Anterior cingulate cortex (tissue), 58 donors: ENCODE measurements at places on chromosomes 1 and 21.

DNA sequence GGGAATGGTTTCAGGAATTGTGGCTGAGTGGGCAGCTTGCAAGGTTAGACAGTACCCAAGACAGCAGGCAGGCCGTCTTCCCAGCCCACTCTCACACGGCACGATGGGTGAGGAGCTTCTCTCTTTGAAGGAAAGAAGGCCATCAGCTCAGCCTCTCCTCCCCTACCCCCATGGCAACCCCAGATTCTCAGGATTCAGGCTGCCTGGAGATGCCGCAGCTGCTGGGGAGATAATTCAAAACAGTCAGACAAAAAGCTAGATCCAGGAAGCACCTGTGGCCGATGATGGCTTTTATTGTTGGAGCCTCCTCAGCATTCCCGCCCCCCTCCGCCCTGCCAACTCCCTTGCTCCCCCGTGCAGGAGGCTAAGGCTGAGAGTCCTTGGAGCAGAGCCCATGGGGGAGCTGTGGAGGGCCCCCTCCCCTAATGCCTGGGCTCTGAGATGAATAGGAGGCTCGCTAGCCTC lies 220.5 kb downstream of the TRABD2B start:
- DNase-seq = no peak

DNA sequence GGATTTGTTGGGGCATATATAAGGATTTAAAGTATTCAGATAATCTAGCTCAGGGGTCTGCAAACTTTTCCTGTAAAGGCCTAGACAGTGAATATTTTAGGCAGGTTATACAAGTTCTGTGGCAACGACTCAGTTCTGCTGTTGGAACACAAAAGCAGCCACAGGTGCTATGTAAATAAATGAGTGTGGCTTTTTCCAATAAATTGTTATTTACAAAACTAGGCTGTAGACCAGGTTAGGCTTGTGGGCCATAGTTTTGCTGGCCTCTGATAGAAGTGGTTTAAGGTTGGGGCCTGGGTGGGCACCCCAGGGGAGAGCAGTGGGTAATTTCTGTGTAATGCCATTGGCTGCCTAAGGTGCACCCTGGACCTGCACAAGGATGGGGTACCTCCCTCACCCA lies 16.9 kb upstream of the IGFN1 start:
- DNase-seq = no peak

DNA sequence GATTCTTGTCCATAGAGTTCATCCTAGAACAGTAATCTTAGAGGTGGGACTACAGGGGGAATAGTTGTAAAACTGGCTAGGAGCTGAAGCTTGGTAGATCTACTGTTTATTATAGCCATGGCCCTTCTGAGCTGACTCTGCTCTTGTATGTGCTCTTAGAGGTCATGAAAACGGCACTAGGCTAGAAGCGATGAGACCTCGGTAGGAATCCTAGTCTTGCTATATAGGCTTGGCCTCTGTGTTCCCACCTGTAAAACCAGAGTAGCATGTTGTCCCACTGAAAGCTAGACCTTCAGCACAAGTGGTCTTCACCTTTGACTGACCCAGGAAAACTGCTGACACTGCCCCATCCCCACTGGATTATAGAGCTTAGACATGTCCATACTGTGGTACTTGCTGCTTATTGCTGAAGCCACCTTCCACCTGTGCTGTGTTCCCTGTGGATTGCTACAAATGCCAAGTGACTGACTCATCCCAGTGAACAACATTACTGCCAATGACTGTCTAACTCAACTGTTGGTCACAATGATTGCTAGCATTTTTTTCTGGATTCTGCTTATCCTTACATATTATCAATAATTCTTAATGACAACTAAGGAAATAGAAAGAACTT lies 23.0 kb upstream of the PIGC start:
- no peak for DNase-seq

DNA sequence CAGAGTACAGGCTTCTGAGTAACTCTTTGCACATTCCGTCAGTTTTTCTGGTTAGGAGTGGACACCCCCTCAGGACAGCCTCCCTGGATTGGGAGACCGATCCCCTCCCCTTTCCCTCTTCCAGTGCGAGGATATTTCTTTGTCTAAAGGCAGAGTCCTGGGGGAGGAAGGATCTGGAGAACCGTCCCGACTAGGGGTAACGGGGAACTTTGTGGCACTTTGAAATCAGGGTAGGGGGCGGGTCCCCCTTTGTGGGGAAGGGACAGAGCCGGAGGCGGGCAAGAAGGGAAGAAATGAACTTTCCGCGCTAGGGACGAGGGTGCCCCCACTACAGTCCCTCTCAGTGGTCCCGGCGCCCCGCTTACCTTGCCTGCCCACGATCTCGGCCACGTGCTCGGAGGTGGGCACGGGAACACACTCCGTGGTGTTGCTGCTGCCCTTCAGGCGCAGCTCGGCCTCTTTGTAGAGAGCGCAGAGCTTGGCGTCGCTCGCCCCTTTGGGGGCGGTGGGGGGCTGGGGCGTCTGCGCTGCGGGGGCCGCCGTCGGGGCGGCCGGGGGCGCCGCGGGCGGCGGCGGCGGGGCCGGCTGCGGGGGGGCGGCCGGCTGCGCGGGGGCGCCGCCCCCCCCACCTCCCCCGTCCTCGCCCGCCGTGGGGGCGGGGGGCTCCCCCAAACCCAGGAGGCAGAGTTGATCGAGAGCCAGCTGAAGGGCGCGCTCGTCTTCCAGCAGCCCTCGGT lies 917 bp downstream of the MEX3A start:
- DNase-seq = no peak

- DNase-seq = no peak
These were observed 38.9 kb downstream of the PLPP3 start for GRCh38 chr1:56540467-56540866.

- no peak for DNase-seq
These were observed 184.3 kb upstream of the CACYBP start for GRCh38 chr1:174815474-174815908.

- DNase-seq = no peak
These were observed 39.8 kb downstream of the RIMS3 start for GRCh38 chr1:40625476-40626382.

GRCh38 chr1:242219905-242220304 lies 221.0 kb upstream of the MAP1LC3C start:
- DNase-seq = no peak

GRCh38 chr1:83588140-83588539 lies 410.8 kb downstream of the TTLL7 start:
- DNase-seq = no peak

DNA sequence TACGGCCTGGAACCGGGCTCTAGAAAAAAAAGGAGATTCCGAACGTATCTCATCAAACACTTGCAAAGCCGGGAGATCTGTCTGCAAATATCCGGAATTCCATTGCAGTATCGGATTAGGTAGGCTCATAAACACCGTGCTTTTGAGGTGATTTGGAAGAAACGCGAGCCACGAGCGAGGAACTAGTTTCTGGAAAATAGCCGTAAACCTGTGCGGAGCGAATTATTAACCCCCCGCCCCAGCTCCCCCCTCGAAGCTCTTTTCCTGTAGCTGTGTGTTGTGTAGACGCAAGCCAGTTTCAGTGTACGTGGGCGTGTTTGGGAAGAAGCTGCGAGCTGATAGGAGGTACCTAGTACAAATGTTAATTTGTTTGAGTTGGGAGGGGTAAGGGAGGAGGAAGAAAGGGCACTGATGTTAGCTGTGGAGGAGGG lies 1.1 kb downstream of the RALGPS2 start:
- peak; percentile 42 for DNase-seq

- no peak for DNase-seq
These were observed at the start of gene HSPG2 for GRCh38 chr1:21937034-21937371. Gene HSPG2, minus strand, starts transcription at chr1:21937310. Its CDS starts 93 bp downstream, at chr1:21937217.

- no peak for DNase-seq
These were observed 71.9 kb upstream of the CXADR start for GRCh38 chr21:17440969-17441368.

- DNase-seq = no peak
These were observed 336.0 kb downstream of the NUF2 start for GRCh38 chr1:163657719-163658118.

GRCh38 chr1:11930571-11931445 lies 3.7 kb upstream of the PLOD1 start:
- no peak for DNase-seq

DNA sequence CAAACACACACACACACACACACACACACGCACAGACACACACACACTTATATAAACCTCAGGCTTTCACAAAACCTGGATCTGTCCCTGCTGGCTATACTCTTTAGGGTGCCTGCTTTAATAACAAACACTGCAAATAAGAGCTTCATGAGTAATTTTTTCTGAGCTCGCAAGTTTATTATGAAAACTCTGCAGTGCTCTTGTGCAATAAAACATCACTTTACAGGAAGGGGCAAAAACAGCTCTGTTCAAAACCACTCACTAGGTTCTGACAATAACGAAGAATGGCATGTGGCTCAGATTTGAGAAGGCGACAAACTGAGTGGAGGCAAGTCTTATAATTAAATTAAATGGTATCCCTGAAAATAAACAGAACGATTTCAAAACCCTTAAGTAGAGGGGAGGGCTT lies 42.6 kb upstream of the CTPS1 start:
- DNase-seq = no peak

GRCh38 chr1:1781526-1781903 lies 3.2 kb upstream of the NADK start:
- DNase-seq = no peak

DNA sequence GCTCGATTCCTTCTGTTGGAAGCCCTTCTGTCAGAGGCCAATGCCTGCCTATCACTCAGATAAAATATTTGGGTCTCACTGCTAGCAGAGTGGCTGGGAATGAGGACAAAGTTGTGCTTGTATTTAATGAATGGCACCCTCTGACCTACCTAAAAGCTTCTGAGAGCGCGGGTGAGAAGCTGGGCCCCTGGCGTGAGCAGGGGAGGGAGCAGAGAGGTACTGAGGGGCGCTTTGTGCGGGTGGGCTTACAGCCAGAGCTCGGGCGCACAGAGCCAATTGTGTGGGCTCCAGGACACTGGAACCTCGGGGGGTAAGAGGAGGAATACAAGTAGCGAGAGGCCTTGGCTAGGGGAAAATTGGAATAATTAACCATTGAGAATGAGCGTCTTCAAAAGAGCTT lies 32.3 kb downstream of the PCAT6 start:
- DNase-seq = no peak

GRCh38 chr1:228234921-228235320 lies 27.1 kb downstream of the OBSCN start:
- DNase-seq = no peak

- no peak for DNase-seq
These were observed 153.2 kb downstream of the TRABD2B start for GRCh38 chr1:47843781-47844557.

GRCh38 chr1:86105533-86105866 lies 51.1 kb downstream of the COL24A1 start:
- DNase-seq = no peak

GRCh38 chr1:244067893-244068292 lies 16.8 kb downstream of the ZBTB18 start:
- no peak for DNase-seq

DNA sequence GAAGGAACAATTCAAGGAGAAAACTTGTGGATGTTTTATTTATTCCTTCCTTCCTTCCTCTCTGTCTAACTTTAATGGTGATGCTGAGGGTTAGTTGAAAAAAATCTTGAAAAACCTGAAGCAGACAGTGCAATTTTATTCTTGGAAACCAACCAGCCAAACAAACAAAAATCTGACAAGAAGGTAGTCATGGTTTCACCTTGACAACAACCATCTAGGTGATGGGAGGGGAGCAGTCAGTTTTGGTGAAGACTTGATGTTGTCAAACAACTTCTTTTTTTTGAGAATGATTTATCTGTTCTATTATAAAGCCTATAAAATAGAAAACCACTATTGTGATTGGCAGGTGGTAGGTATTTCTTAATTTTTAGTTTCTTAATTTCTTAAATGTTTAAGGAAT lies 92.4 kb upstream of the GPR88 start:
- no peak for DNase-seq

GRCh38 chr1:188240772-188241406 lies 1412.1 kb downstream of the PLA2G4A start:
- DNase-seq = no peak

- no peak for DNase-seq
These were observed 62.9 kb downstream of the TRABD2B start for GRCh38 chr1:47934243-47934805.

DNA sequence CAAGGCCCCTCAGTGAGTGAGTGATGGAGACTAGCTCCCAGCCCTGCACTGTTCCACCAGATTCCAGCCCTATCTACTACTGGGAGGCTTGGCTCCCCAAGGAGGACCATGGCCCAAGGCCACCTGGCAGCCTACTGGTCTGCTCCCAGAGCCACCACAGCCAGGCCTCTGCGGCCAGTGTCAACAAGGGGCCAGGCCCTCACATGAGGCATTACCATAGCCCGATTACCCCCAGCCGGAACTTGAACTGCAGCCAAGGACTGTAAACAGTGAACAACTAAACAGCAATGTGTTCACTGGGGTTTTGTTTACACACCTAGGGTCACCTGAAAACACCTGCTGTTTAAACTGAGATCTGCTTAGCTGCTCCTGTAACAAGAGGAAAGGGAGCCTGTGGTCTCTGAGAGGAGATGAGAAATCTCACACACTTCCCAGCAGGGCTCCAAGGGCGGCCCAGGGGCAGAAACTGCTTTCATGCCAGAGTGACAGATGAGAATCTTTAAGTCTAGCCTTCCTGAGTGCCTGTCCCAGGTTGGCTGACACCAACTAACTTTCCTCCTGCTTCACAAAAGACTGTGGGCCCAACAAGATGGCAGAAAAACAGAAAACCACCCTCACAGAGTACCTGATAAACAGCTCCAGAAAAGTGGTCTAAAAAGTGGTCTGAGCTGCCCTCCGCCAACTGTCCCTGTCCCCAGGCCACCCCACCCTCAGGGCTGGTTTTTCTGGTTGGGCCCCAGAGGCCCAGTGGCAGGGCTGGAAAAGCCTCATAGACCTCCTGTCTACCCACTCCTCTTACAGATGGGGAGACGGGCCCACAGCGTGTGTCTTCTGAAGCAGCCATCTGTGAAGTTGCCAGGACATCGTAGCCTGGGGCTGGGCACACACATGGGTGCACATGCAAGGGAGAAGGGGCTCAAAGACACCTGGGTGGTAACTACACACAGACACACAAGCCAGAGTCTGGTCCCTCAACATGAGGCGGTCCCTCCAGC lies 28.8 kb downstream of the MEF2D start:
- no peak for DNase-seq

DNA sequence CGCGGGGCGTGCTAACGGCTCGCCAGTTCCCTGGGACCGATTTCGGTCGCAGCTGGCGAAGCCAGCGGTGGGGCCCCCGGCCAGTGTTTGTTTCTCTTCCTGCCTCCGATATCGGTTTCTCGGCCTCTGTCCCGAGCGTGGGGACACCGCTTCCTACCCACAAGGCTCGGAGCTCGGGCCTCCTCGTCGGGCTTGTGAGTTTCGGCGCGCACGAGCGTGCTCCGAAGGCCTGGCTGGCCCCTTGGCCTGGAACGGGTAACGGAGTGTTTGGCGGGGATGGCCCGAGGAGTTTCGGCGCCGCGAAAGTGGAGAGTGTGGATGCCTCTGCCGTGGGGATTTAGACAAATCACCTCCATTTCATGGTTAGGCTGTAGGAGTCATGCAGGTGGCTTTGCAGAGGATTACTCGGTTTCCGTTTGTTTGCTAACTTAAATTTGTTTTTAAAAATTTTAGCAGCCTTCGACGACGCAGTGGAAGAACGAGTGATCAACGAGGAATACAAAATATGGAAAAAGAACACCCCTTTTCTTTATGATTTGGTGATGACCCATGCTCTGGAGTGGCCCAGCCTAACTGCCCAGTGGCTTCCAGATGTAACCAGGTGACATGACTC lies 559 bp downstream of the RBBP4 start:
- no peak for DNase-seq
